ENCODE measurements at places on chromosomes 4 and X.

GRCh38 chr4:8255698-8256441, 13.7 kb upstream of the HTRA3 start:
- no peak overlapping the region for H3K27ac ChIP-seq
- H3K27me3 ChIP-seq = no peaks in the 10 kb centered on the region
- H3K36me3 ChIP-seq = no peaks in the 10 kb centered on the region
- no peak overlapping the region for H3K4me3 ChIP-seq
- DNase-seq = no peak
- no peaks in the 10 kb centered on the region for H3K4me1 ChIP-seq

DNA sequence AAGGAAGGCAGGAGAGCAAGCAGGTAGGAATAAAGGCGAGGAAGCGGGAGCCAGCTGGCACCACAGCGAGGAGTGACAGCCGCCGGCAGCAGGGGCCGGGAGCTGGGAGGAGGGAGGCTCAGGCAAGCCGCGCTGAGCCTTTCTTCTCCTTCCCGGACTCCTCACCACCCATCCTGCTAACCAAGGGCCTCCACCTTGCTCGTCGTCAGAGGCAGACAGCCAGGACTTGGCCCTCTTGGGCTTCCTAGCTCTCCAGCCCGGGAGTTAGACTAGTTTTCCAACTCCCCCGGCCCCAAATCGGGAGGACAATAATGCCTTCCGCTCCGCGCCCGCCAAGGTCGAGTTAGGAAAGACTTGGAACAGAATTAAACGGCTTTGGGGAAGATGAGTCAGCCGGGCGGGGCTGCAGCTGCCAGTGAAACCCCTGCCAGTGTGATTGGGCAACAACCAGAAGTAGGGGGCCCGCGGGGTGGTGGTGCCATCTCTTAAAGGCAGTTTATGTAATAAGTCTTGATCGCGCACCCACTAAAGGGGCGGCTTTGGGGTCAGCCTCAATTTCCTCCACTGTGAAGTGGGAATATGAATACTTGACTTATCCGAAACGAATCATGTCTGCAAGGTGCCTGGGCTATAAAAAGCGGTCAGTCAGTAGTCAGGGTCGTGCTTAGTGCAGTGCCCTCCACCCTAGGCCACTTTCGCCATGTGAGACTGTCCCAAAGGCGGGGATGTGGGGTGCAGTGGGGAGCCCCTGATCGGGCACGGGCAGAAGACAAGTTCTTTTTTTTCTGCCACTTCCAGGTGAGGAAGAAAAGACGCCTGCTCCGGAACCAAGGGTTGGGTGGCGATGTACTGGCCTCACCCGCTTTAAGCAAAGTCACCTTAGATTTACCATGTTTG, 6.7 kb upstream of the HSD17B10 start:
- H3K4me1 ChIP-seq = no peaks in the 10 kb centered on the region
- H3K27me3 ChIP-seq = no peaks in the 10 kb centered on the region
- peak; percentile 8 for DNase-seq
- H3K27ac ChIP-seq = no peak overlapping the region
- H3K4me3 ChIP-seq = peak overlapping the region; percentile 31

- no peak for DNase-seq
- no peaks in the 10 kb centered on the region for H3K36me3 ChIP-seq
- H3K27me3 ChIP-seq = no peaks in the 10 kb centered on the region
- H3K4me1 ChIP-seq = no peaks in the 10 kb centered on the region
- H3K4me3 ChIP-seq = no peak overlapping the region
- H3K27ac ChIP-seq = no peak overlapping the region
These were observed 33.3 kb upstream of the HPF1 start for GRCh38 chr4:169791062-169791461.

DNA sequence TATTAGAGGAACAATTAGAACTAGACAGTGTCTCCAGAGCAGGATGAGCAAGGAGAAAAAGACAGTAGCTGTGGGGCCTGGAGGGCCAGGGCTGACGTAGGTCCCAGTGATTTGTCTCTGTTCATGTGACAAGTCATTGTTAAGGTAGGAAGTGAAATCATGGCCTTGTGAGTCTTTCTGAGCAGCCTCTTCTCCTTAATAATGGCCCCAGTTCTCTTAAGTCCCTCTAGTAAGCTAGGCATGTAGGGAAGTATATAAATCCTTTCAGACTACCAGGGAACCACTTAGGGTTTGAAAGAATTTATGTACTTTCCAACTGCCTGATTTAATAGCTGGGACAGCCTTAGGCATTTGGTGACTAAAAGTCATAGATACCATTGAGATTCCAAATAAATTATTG, 133.0 kb downstream of the KLHL8 start:
- H3K27ac ChIP-seq = no peak overlapping the region
- peaks cover 16% of the 10 kb centered on the region for H3K4me1 ChIP-seq
- DNase-seq = no peak

- DNase-seq = no peak
- H3K36me3 ChIP-seq = no peaks in the 10 kb centered on the region
- no peaks in the 10 kb centered on the region for H3K4me1 ChIP-seq
- no peak overlapping the region for H3K27ac ChIP-seq
- H3K4me3 ChIP-seq = no peak overlapping the region
These were observed 24.1 kb downstream of the MSMO1 start for GRCh38 chr4:165351359-165352130.

DNA sequence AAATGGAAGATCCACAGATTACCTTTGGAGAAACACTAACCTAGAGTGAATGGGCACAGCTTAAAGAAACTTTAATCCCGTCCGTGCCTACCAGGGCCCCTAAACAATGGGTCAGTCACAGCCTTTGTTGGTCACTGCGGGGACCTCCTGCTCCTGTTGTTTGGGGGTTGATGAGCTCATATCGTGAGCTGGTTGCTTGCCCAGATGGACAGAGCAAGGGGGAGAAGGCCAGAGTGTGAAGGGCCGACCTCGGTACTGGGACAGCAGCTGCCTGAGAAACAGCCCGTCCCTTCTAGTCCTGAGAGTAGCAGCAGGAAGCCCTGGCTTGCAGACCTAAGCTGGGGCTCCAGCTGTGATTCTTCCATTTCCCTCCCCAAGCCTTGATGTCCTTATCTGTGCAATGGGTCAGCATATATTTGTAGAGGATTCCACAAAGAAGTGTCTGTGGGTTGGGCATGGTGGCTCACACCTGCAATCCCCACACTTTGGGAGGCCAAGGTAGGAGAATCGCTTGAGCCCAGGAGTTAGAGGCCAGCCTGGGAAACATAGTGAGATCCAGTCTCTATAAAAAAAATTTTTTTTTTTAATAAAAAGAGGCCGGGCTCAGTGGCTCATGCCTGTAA, 69.6 kb upstream of the SLC34A2 start:
- H3K36me3 ChIP-seq = no peaks in the 10 kb centered on the region
- H3K4me3 ChIP-seq = no peak overlapping the region
- H3K27me3 ChIP-seq = no peaks in the 10 kb centered on the region
- no peaks in the 10 kb centered on the region for H3K4me1 ChIP-seq
- H3K27ac ChIP-seq = no peak overlapping the region

DNA sequence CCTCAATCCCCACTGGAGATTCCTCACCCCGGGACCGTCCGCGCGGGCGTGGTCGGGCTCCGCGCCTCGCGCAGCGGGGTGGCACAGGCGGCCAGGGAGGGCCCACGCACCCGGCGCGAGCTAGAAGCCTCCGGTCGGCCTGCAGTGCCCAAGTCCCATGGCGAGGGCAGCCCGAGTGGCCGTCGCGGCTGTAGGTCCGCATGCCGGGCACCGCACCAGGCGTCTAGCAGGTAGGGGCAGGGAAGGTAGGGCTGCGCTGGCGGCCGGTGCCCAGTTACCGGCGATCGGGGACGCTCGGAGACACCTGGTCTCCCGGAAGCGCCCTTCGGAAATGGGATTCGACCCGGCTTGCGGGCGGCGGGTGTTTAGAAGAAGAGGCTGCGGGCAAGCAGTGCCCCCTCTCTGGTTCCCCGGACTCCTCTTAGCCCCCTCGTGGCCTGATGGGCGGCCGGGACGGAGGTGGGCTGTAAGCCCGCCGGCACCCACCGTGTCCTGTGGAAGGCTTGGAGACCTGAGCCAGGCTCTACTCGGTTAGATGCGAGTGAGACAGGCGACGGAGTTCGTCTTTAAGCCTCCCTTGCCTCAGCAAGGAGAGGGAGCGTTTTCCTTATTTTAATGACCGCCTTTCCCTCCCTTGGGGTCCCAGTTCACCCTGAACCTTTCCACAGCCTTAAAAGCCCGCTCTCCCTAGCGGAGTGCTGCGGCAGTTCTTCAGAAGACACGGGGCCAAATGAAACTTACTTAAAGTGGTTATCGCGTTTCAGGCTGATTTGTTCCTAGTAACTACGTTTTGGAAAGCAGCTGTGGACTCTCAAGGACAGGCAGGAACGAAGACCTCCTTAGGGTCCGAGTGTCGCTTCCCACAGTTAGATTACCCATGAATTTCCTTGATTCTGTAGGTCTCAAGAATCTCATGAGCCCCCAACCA, 821 bp downstream of the SLITRK2 start:
- H3K27me3 ChIP-seq = no peaks in the 10 kb centered on the region
- no peaks in the 10 kb centered on the region for H3K4me1 ChIP-seq
- H3K36me3 ChIP-seq = no peaks in the 10 kb centered on the region

GRCh38 chr4:154660052-154660451, 47.6 kb upstream of the FGG start:
- peaks cover 9% of the 10 kb centered on the region for H3K4me1 ChIP-seq
- DNase-seq = peak; percentile 42
- no peaks in the 10 kb centered on the region for H3K36me3 ChIP-seq
- no peaks in the 10 kb centered on the region for H3K27me3 ChIP-seq
- H3K27ac ChIP-seq = no peak overlapping the region

DNA sequence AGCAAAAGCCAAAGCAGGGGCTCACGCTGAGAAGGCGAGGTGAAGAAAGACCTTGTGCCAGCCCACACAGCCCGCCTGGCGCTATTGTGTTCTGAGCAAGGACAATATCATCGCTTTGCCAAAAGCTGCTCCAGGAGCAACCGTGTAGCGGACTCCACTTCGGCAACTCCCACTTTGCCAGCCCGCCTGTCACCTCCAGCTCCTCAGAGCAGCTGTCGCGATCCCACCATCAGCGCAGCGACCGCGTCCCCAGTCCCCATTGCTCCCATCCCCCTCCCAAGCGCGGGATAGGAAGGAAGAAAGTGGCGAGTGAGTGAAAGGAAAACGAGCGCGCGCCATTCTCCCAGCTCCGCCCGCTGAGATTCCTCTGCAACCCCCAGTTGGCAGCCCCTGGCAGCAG, 759 bp downstream of the ZC4H2 start:
- DNase-seq = peak; percentile 23
- H3K27ac ChIP-seq = peak overlapping the region; percentile 73
- no peaks in the 10 kb centered on the region for H3K36me3 ChIP-seq
- H3K4me3 ChIP-seq = peak overlapping the region; percentile 67
- no peaks in the 10 kb centered on the region for H3K27me3 ChIP-seq
- no peaks in the 10 kb centered on the region for H3K4me1 ChIP-seq
